ENCODE measurements at places on chromosomes 5 and 9.
A peak's percentile ranks its signal among the peaks of the same experiment; 100 is the strongest.

GRCh38 chr9:35414889-35415288, 75.0 kb upstream of the RUSC2 start:
- DNase-seq, result no peak

DNA sequence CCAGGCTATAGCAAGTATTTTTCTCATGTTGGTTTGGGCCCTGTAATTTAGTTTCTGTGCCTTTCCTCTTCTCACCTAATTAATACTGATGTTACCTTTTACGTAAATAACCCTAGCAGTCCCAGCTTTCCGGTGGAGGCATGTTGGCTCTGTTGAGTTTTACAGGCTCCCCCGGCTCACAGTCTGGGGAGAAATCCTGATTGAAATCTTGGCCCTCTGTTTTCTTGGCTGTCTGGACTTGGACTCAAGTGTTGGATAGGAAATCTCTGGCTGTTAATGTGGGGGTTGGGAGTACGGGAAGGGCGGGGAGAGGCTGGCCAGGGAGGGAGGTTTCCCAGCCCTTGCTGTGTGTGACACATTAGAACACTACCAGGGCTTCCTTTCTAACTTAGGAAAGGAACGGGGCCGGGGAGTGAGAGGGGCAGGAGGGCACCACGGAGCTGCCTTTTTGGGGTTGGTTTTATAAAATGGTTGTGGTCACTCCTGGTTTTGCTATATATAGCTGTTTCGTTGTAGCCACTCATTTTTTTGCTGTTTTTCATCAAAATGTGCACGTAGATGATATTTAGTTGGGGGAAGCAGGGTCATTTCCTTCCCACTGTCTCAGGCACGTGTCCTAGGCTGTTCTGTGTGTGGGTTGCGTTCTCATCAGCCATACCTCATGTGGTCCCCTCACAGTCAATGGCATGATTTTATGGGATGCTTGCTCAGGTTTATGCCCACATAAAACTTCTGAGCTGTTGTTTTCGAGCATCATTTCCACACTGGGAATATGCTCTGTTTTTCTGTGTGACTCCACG, 11.0 kb downstream of the TRIO start:
- no peak for DNase-seq

DNA sequence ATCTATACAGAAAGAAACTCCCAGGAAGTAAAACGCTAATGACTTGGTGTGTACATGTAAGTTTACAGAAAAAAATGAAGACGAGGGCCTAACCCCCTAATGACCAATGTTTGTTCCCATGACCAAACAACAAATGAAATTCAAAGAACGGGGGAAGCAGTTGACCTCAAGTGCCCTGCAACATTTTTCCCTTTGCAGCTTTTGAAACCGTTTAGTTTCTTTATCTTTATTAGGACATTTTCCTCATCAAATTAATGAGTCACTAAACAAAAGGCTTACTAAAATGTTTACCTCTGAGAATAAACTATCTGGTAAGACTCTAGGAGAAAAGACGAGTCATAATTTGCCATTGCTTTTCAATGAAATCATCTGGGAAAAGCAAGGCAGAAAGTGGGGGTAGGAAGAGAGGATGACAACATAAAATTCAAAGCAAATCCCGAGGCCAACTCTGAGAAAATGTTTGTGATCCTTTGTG, 57.4 kb downstream of the LHFPL2 start:
- DNase-seq, result no peak

- DNase-seq, result no peak
These were observed 3.7 kb downstream of the ACTL7B start for GRCh38 chr9:108852079-108852478.

DNA sequence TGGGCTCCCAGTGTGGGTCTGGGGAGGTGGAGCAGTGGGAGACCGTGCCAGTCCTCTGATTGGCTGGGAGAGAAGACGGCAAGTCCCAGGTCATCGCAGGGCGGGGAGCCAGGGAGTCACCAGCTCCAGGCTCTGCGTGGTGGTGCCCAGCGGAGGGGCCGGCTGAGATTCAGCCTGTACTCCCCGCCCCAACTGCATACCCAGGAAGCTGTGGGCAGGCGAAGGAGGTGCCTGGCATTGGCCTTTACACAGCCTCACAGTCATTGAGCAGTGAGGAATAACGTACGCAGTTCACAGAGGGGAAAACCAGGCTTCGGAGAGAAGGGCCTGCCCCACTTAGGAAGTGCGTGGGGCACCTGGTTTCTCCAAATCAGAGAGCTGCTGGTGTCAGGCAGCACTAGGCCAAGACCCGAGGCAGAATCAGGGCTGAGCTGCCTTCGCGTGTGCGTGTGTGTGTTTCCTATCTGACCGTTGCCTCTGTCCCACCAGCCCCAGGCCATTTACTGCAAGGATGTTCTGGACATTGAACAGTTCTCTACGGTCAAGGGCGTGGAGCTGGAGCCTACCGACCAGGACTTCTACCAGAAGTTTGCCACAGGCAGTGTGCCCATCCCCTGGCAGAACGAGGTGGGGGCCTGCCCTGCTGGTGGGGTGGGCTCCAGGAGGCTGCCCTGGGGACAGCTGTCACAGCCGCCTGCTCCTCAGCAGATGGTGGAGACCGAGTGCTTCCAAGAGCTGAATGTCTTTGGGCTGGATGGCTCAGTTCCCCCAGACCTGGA, 6.2 kb upstream of the PRR7 start:
- DNase-seq, result peak; percentile 85

- DNase-seq, result no peak
These were observed 581.8 kb upstream of the WWC1 start for GRCh38 chr5:167709625-167710024.

- DNase-seq, result no peak
These were observed 639.0 kb upstream of the ITGA1 start for GRCh38 chr5:52148679-52149078.

DNA sequence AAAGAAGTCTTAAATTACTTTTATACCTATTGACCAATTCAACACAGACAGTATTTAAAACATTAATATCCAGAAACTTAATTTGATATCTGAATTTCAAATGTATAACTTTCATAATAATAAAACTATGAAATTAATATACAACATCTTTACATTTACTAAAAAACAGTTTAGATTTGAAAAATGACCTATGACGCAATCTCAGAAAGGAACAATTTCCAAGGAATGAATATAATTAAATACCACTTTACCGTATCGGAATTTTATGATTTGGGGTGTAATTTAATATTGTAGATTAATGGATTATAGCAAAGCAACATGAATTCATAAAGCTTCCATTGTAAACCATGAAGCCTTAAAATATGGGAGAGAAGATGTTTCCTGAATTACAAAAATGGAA, 321.5 kb upstream of the TRPM3 start:
- no peak for DNase-seq

GRCh38 chr5:122421374-122422079, 109.5 kb downstream of the SNCAIP start:
- DNase-seq, result no peak

DNA sequence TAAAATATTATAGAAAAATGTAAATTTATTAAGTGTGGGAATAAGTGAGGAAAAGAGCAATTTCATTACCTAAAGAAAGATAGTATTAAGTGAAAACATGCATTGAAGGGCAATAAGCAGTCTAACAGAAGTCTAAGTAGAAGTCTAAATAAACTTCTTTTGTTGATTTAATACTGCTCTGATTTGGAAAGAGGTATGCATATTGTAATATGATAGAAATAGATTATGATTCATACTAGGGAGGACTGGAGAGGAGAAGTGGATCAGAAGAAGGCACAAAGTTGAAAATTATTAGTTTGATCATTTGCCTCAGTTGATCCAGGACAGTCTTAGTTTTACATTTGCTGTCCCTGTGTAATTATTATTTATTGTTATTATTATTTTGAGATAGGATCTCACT, 6.6 kb upstream of the ERBIN start:
- no peak for DNase-seq

GRCh38 chr5:891117-891836, 1.3 kb downstream of the BRD9 start:
- DNase-seq, result no peak

DNA sequence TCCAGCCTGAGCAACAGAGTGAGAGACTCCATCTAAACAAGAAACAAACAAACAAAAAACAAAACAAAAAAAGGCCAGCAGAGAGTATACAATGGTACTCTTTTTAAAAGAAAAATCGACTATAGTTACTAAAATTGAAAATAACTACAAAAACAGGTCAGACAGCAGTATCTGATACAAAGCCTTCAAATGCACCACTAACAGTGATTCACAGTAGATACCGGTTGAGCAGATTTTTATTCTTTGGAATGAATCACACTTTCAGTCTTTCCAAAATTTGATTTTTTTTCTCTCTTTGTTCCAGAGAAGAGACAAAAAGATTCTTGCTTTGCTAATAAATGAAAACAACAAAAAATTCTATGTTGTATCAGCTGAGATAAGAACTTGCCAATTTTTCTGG, 36.9 kb downstream of the ROR2 start:
- no peak for DNase-seq

DNA sequence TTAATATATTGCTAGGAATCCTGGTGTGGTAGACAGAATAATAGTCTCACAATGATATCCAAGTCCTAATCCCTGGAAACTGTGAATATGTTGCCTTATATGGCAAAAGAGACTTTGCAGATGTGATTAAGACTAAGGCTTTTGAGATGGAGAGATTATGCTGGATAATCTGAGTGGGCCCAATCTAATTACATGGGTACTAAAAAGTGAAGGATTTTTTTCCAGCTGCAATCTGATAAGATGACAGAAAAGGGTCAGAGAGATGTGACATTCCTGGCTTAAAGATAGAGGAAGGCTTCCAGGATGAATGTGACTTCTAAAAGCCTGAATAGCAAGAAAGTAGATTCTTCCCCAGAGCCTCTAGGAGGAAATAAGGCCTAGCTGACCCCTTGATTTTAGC, 80.7 kb upstream of the MPDZ start:
- no peak for DNase-seq

DNA sequence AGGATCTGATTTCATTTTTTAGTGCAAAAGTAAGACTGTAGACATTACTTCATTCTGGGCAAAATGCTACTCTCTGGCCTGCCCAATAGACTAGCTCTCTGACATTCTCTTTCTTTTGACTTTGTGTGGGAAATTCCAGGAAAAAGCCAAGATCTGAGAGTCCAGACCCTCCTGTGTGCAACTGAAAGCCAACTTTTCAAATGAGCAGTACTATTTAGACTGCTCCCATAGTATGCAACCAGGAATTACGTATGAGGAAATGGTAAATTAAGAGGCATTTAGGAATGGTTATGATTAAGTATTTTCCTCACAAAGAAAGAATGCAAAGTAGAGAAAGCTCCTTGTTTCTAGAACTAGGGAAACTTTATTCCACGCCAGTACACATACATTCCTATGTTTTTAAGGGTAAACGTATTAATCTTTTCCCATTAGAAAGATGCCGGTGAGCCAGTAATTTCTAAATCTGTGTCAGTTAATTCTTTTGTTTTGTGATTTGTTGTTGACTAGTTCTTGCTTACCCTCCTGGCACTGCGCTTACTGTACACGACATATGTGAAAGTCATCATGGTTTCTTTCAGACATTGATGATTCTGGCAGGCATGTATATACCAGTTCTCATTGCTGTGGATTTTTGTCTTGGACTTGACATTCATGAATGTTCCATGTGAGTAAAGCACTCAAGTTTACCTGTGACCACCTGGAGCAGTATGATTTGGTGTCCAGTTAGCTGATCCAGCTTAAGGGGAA, 56.0 kb downstream of the AOPEP start:
- DNase-seq, result no peak

GRCh38 chr5:122295138-122295537, 16.9 kb upstream of the SNCAIP start:
- DNase-seq, result no peak

GRCh38 chr9:128912270-128912853, 8.4 kb upstream of the PHYHD1 start:
- DNase-seq, result no peak

DNA sequence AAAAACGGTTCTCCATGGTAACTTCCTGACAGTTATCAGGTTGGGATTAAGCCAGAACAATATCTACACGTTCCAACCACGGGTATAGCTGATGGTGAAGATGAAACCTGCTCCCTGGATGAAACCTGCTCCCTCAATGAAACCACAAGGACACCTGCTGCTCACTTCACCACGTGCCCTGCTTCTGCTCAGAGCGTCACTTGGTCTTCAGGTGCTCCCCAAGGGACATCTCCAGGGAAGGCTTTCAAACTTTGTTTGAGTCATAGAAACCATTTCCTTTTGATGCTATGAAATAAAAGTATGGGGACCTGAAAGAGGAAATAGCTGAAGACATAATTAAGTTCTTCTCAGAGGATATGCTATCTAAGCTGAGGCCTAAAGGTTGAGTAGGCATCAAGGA, 242.4 kb downstream of the MED10 start:
- no peak for DNase-seq

DNA sequence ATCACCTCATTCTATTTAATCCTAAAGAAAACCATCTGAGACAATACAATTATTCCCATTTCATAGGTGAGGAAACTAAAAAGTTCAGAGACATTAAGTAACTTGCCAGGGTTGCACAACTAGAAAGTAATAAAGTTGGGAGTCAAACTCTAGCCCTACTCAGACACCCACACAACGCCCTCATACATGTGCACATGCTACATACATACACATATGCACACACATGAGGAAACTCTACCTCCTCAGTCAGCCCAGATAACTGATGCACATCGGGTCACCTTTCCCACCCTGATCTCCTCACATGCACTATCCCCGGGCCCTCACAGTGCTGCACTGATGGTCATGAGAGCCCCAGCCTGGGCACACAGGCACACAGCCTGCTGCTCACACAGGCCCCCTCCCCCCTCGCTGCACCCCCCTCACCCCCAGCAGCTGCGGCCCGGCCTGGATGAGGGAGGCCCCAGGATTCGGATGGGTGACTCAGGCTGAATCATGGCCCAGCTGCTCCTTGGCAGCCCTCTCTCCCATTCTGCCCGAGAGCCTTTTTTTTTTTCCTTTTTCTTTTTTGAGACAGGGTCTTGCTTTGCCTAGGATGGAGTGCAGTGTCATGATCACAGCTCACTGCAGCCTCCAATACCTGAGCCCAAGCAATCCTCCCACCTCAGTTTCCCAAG, 5.0 kb upstream of the GPRIN1 start:
- DNase-seq, result no peak

- no peak for DNase-seq
These were observed 1.2 kb upstream of the PCDHGA5 start for GRCh38 chr5:141362719-141363118.

GRCh38 chr5:65903581-65903980, 22.8 kb upstream of the ERBIN start:
- no peak for DNase-seq

DNA sequence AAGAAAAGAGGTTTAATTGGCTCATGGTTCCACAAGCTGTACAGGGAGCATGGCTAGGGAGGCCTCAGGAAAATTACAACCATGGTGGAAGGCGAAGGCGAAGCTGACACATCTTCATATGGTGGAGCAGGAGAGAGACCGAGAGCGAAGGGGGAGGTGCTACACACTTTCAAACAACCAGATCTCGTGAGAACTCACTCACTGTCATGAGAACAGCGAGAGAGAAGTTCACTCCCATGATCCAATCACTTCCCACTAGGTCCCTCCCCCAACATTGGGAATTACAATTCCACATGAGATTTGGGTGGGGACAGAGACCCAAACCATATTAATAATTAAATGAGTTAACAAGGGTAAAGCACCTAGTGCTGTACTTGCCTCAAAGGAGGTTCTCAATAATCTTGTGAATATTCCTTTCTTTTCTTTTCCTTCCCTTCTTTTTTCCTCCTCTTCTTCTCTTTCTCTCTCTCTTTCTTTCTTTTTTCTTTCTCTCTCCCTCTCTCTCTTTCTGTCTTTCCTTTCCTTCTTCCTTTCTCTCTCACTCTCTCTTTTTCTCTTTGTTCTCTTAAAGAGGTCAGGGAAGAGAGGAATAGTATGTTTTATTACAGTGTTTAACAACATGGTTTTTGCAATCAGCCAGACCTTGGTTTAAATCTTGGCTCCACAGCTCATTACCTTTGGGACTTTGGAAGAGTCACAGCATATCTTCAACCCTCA, 29.0 kb downstream of the TNFSF15 start:
- no peak for DNase-seq
